ENCODE measurements at places on chromosomes 16 and 17.

DNA sequence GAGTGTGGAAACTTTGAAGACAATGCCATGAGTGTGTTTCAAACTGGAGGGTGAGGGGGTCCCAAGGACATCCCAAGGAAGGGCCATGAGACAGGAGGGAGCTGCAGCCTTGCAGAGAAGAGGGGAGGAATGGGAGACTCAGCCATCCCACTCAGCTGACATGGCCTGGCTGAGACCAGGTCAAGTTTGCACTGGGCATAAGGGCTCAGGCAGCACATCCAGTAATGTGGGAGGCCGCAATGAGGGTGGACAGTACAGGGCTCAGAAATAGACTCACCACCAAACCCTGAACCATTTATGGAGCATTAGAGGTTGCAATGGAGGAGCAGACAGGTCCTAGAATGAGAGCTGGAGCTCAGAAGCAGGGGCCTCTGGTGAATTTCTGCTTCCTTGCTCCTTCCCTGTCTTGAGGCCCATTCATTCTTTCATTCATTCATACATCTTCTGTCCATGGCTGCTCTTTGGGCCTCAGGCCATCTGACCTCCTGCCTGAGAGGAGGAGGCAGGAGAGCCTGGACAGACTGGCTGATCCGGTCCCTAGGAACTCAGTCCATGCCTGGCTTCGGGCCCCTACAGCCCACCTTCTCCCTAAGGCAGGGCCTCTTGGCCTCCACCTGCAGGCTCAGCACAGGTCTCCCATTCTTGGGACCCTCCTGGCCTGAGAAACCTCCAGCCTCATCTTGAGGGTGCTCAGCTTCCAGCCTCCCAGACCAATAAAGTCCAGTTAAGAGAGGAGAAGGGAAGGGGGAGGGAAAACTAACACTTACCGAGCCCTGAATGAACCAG, 70.5 kb upstream of the CDH5 start:
- no peak for DNase-seq

DNA sequence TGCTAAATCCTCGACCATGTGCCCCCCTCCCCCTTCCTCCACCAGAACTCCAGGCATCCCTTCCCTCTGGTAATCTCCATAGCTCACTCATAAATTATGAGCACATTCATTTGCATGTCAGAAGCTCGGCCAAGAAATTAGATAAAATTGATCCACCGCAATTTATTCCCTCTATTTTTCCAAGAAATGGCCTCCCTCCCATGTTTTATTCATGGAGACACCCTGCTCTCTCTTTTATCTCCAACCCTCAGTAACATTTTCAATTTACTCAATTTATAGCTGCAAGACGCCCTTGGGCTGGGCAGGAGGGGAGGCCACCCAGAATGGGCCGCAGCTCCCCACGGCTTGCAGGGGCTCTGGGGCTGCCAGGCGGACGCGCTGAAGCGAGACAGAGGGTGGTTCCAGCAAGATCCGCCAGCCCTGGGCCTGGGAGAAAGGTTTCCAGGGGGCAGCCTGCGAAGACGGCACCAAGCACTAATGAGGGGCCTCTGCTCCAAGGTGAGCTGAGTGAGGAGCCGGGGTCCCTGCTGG, 54.7 kb upstream of the ZNF423 start:
- no peak for DNase-seq

- no peak for DNase-seq
Measured at GRCh38 chr17:27907976-27908558, 14.9 kb upstream of the LYRM9 start.

GRCh38 chr17:60442271-60443173, 20.2 kb downstream of the CHCT1 start:
- no peak for DNase-seq

- peak; percentile 81 for DNase-seq
Measured at GRCh38 chr16:23952128-23952970, 116.6 kb downstream of the PRKCB start.

- no peak for DNase-seq
Measured at GRCh38 chr17:69230939-69231338, 2.3 kb upstream of the ABCA10 start.

GRCh38 chr17:33492731-33493265, 199.7 kb upstream of the ASIC2 start:
- no peak for DNase-seq

DNA sequence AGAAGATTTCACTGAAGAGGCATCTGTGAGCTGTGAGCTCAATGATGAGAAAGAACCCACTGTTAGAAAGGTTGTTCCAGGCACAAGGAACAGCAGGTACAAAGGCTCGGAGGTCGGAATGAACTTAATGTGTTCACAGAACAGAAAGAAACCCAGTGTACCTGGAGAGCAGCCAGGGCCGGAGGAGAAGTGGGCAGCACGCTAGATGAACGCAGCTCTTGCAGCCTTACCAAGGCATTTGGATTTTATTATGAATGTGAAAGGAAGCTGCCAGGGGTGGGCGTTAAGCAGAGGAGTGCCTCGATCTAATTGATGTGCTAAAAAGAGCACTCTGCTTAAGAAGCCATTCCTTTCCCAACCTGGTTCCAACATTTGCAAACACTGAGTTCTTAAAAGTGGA, 19.0 kb downstream of the EEF2K start:
- no peak for DNase-seq

GRCh38 chr16:89722392-89723278, 1.3 kb downstream of the ZNF276 start:
- no peak for DNase-seq

GRCh38 chr16:30896261-30896888, at the start of gene CTF1:
CTF1 (plus strand) TSS chr16:30896614; CDS start chr16:30896644, 30 bp downstream.
- DNase-seq = peak; percentile 63

DNA sequence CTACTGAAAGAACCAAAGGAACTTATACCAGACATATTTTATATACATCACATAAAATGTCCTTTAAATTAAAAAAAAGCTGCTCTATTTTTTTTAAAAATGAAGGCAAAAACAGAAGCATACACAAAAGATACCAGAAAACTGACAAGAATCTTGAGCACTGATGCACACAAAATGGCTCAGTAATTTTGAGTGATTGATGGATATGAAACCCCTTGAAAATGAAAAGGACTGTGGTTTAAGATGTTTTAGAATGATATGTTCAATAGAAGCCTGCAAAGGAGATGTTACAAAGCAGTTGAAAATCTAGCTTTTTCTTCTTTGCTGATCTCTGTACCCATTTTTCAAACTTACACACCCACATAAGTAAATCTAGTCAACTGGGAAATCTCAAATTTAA, 2.7 kb downstream of the C16orf87 start:
- no peak for DNase-seq

- DNase-seq = peak; percentile 12
Measured at GRCh38 chr16:76583466-76583865, 306.3 kb downstream of the CNTNAP4 start.

DNA sequence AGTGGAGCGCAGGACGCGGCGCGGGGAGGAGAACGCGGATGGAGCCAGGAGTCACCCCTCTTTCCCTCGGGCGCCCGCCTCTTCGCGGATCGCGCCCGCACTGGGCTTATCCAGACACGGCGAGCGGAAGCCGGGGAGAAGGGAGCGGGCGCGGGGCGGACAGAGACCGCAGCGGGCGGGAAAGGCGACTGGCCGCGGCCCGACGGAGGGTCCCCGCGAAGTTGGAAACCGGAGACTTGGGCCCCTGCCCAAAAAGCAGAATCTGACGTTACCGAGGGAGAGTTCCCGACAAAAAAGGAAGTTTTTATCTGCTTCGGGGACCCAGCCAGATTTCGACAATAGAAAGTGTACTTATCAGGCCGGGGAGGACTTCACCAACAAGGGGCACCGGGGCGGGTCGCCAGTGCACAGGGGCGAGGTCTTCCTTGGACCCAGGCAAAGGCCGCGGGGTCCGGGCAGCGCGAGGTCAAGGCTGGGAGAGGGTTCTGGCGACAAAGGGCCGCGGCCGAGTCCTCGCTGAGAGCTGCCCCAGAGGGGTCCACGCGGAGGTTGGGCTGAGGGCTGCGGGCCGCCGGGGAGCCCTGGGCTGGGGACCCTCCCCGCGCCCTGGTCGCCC, 519 bp downstream of the ST6GALNAC2 start:
- DNase-seq = peak; percentile 47

GRCh38 chr17:76196675-76197074, 43.6 kb downstream of the RNF157 start:
- no peak for DNase-seq

- DNase-seq = no peak
Measured at GRCh38 chr17:46274238-46274637, 20.7 kb upstream of the LRRC37A start.

- peak; percentile 64 for DNase-seq
Measured at GRCh38 chr17:47253541-47254402, at the start of gene ITGB3. ITGB3 (plus strand) TSS chr17:47253827; CDS start chr17:47253862, 35 bp downstream.

DNA sequence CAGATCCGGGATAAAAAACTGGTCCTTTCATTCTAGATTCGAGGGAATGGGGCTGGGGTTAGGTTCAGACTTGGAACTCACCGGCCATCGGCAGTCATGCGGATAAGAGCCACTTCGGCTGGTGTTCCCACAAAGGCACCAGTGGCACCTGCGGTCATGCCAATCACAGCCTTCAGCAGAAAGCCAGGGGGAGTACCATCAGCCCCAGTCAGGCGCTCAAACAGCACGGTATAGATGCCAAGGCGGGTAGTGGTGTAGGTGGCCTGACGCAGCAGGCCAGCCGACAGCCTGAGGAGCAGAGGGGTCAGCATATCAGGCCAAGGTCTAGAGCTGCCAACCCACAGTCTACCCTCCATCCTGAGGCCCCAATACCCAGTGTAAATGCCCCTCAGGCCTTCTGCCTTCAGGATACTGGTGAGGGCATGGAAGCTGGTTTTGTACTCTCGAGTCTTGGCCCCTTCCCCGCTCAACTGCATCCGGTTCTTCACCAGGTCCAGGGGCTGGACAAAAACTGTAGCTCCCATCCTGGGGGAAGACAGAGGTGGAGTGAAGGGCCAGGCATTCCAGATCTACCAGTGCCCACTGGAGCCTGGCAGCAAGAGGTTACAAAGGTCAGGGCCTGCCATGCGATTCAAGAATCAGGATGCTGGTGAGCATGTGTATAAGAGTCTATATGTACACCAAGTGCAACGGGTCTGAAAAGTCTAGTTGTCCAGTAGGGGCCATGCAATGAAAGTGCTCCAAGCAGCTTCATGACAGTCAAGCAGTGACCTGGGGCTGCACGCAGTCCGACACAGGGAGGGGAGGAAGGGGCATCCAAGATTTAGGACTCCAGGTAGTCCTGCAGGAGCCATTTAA, 929 bp downstream of the SLC25A11 start:
- DNase-seq = no peak

DNA sequence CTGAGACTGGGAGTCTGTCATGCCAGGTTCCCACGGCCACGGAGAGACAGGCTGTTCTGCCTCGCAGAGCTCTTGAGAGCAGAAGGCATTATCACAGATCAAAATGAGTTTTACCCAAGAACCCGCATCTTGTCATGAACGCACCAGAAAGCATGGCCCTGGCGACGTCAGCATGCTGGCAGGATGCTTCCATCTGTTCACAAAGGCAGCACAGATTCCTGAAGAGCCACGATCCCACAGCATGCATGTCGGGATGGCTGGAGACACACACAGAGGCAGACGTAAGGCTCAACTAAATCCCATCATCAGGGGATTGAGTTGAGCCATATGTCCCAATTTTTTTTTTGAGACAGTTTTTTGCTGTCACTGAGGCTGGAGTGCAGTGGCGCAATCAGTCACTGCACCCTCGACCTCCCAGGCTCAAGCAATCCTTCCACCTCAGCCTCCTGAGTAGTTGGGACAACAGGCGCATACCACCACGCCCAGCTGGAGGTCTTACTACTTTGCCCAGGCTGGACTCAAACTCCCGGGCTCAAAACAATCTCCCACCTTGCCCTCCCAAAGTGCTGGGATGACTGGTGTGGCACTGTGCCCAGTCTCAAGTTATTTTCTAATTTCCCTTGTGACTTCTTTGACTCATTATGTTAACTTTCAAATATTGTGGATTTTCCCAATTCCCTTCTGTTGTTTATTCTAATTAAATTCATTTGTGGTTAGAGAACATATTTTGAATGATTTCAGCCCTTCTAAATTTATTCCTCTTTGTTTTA, 11.1 kb downstream of the FANCA start:
- no peak for DNase-seq

GRCh38 chr17:79790805-79791734, 5.8 kb downstream of the CBX8 start:
- DNase-seq = no peak

DNA sequence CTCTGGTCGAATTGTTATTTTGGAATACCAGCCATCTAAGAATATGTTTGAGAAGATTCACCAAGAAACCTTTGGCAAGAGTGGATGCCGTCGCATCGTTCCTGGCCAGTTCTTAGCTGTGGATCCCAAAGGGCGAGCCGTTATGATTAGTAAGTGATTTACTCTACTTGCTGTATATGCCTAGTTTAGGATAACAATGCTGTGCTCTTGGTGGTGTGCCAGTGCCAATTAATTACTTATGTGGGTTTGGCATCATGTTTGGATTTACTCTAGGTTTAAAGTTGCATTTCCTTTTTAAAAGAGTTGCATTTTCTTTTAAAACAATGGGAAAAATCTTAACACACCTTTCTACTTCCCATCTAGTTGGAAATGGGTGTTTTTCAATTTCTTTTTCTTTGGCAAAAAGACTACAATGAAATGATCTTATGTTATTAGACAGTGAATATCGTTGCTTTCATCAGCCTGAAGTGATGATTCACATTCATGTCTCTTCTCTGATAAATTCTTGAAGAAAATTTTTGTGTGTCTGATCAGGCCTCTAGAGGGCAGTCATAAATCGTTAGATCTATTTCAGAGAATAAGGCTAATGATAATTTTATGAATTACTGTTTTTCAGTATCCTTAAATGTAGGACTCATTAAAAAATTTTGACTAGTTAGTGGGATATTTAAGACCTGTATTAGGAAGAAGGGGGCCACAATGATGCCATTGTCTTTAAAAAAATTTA, 5.6 kb downstream of the SF3B3 start:
- no peak for DNase-seq

DNA sequence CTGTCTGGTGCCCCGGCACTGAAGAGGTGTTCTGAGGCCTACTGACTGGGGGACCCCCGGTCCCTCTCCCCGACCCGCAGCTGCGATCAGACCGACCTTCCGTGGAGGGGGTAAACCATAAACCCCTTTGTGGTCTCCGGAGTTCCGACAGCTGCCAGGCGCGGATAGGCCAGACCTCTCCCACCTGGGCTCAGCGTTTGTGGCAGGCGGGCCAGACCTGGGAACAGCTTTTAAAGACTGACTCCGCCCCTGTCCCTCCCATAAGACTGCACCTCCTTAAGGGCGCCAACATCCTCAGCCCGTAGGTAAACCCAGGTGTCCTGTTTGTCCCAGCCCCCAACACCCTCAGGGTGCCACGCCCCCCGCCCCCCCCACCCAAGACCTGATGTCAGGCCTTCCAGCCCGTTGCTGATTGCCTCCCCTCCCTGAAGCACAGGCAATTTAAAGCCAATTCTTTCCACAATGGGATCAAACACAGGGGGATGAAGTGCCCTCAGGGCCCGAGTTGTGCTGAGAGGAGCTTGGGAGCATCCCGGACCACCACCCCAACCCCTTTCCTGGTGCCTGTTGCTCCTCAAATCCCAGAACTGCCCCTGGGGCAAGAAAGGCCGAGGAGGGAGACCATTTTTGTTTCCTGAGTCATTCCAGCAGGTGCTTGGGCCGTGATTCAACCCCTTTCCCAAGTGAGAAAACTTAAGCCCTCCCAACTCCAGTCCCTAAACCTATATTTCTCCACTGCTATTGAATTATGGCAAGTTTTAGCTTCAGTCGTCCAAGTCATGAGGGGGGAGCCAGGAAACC, at the start of gene SOX15:
TSS of gene SOX15 (minus strand) at position 204 of the 801 bp plus-strand sequence. CDS start 418 bp downstream, outside the sequence.
- DNase-seq = no peak

GRCh38 chr17:44847586-44847985, at the start of gene HIGD1B:
HIGD1B (plus strand) TSS chr17:44847883; CDS start chr17:44848153, 270 bp downstream.
- DNase-seq = no peak
